ENCODE measurements at places on chromosomes 12 and 14.

DNA sequence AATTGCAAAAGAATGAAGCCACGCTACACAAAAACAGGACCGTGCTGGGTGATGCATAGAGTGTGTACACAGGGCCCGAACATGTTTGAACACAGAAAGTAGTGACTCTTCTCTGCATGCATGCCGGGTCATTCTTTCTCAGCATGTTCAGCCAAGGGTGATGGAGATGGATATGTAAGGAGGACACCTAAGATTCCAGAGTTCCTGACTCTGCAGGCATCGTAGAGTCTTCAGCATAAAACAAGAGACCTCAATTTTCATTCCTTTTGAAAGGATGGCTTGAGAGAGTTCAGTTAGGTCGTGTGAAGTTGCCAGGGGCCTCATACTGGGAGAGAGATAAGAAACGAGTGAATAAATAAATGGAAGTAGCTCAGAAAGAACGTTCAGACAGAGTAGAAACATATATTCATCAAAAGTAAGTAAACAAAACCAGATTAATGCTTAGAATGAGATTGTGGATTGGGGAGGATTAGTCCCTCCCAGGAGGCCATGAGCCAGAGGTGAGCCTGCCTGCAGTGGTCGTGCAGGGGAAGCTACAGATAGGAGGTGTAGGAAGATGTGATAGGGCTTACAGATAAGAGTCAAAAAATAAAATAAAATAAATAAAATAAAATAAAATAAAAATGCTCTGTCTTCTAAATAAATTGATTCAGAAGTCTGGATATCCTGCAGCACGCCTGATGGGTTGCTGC is 27.6 kb upstream of the SEL1L start:
- no peak for DNase-seq

GRCh38 chr12:69457433-69457832 is 12.8 kb upstream of the FRS2 start:
- no peak for DNase-seq

GRCh38 chr14:68513838-68514607 is 278.8 kb downstream of the ZFP36L1 start:
- DNase-seq: no peak

GRCh38 chr12:25965682-25966081 is 7.2 kb downstream of the RASSF8 start:
- no peak for DNase-seq

DNA sequence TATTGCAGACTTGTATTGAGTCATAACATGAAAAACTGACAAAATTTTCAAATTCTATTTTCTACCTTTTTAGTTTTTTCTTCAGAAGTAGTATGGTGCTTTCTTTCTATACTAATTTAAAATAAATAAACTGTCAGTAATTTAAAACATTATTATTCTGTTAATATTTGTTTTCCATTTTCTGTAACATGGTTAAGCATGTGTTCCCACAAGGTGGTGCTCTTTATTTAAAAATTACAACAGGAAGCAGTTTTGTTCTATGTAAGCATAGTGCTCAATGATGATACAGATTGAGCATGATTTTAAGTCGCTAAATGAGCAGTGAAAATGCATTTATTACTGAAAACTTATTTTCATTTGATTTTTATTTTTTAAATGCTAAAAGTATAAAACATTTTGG is 114.6 kb downstream of the PPFIA2 start:
- DNase-seq: peak; percentile 41

DNA sequence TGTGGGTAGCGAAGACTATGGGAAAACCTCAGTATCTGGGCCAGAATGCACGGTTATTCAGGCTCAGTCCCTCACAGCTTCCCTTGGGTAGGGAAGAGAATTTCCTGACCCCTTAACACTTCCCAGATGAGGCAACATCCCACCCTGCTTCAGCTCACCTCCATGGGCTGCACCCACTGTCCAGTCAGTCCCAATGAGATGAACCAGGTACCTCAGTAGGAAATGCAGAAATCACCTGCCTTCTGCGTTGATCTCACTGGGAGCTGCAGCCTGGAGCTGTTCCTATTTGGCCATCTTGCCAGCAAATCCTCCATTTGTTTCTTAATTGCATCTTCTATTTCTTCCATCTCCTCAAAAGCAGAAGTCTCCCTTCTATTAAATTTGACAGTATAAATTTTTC is 104.4 kb downstream of the FOXA1 start:
- no peak for DNase-seq

GRCh38 chr14:89866458-89866857 is 88.1 kb downstream of the EFCAB11 start:
- no peak for DNase-seq

GRCh38 chr12:18146363-18146762 is 56.4 kb upstream of the RERGL start:
- no peak for DNase-seq

DNA sequence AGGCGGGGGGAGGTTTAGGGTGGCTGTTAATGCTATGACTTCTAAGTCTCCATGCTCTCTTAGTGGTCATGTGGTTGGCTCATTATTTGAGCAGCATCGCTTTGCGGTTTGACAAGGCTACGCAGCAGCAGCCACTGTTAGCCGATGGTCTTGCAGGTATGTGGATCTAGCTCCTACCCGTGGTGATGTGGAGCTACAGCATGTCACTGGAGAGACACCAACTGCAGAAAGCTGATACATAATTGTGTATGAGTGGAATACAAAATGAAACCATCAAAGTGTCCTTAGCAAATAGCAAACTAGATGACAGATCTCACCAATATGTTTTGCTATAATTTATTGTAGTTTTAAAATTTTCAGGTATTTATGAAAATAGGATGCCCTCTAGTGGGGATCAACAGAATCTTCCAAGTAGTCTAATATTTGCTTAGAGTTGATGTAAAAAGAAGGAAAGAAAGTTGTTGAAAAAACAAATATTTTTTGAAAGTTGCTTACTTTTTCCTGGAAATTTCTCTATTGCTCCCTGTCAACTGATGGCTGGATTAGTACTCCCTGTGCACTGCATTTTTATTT is 94.9 kb downstream of the NAV3 start:
- peak; percentile 92 for DNase-seq

GRCh38 chr12:104355630-104356029 is 52.1 kb downstream of the EID3 start:
- no peak for DNase-seq

GRCh38 chr12:19972325-19973288 is 395.7 kb upstream of the PDE3A start:
- no peak for DNase-seq

GRCh38 chr12:47234576-47235141 is 154.9 kb upstream of the AMIGO2 start:
- no peak for DNase-seq

DNA sequence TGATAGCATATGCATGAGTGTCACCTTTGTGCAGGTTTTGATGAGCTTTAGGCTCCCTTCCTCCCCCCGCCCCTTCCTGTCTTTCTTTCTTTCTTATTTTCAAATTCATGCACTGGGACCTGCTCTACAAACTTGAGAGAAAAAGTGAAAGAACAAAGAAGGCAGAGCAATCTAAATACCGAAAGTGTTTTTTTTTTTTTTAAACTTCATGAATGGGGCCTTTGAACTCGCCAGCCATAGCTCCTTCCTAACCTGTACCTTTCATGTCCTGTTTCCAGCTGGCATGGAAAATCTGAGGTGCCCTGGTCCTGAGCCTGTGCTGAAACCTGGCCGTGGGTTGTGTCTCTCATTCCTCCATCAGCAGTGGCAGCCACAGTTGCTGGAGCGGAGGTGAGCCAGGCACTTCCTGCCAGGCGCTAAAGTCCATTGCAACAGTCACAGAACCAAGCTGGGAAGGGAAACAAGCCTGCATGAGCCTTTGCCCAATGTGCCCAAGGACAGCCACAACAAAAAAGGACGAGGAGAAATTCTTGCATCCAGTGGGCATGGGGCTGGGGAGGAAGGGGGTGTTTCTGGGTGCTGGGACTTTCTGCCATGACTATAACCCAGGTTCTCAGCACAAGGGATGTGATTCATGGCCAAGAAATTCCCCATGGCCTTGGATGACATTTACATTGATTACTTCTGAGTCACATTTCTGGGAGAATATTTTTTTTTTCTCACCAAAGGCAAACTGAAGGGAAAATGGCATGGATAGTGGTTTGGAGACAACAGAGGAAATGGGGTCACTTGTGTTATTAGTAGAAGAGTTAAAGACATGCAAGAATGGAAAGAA is 102.7 kb downstream of the TMEM30B start:
- DNase-seq: peak; percentile 95

DNA sequence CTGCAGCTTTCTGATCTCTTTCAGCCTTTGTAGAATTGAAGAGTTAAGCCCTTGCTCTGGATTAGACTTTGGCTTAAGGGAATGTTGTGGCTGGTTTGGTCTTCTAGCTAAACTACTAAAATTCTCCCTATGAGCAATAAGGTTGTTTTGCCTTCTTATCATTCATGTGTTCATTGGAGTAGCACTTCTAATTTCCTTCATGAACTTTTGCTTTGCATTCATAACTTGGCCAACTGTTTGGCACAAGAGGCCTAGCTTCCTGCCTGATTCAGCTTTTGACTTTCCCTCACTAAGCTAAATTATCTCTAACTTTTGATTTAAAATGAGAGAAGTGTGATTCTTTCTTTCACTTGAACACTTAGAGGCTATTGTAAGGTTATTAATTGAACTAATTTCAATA is 384.3 kb downstream of the RAD51B start:
- DNase-seq: peak; percentile 63

- no peak for DNase-seq
Measured at GRCh38 chr12:132485619-132486018, 4.3 kb upstream of the FBRSL1 start.

DNA sequence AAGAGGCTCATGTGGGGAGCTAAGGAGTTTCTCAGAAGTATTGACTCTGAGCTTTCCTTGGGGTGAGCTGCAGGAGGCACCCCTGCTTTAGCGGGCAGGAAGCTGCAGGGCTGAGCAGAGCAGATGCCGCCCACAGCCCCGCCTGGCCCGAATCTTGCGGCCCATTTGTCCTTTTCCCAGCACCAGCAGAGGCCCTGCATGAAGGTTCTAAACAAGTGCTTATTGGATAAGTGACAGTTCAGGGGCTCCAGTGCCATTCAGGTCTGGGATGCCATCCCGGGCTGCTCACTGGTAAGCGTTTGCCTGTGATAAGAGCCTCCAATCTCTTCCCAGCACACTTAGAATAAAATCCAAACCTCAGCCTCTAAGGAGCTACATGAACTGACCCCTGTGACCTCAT is 11.4 kb downstream of the RILPL1 start:
- no peak for DNase-seq

- DNase-seq: no peak
Measured at GRCh38 chr12:120865098-120865497, 39.1 kb downstream of the SPPL3 start.

DNA sequence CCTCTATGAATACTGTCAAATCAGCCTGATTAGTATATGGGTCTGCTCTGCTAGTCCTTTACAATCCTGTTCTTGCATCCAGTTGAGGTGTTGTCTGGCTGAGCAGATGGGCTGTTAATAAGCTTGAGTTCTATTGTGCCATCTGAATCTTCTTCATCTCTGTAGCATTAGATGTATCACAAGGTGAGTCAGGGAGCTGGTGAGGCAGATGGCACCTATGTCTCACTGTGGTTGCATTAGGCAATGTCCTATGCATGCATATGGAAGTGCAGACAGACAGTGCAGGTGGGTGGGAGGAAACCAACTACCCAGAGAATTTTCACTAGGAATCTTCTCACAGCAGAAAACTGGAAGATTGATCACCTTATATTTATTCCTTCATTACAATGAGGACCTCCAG is 165.7 kb upstream of the STXBP6 start:
- DNase-seq: no peak

GRCh38 chr12:109387425-109388166 is 39.9 kb downstream of the MYO1H start:
- DNase-seq: peak; percentile 16

DNA sequence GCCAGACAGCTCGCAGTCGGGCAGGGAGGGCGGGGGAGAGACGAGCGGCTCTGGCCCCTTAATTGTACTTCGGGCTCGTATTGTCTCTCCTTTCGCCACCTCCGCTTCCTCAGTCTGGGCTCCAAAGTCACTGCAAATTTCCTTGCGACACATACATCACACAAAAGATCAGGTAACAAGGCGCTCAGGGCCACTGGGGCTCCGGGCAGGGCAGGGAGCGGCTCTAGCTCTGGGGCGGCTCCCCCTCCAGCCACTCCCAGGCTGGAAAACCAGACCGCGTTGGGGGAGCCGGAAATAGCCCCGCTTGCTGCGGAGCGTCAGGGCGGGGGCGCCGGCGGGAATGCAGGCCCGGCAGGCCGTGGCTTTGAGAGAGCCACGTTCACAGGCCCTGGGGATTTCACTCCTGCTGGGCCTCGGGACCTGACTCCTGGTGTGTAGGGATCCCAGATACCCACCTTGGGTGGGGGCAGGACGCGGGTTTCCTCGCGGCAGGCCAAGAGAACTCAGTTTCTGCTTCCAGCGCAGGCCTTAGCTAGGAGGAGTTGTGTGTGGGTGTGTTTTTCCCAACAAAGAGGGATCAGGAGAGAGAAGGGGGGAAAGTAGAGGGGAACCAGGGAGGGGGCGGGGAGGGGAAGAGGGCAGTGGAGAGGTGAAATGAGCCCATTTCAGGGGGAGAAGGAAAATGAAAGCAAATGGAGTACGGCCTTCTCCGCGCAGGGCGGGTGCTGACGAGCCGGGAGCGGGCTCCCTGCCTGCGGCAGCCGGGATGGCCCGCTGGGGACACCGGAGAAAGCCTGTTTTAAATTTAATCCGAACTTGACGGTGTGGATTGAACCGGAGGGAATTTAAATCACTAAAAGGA is 4.4 kb upstream of the HOXC9 start:
- DNase-seq: no peak

DNA sequence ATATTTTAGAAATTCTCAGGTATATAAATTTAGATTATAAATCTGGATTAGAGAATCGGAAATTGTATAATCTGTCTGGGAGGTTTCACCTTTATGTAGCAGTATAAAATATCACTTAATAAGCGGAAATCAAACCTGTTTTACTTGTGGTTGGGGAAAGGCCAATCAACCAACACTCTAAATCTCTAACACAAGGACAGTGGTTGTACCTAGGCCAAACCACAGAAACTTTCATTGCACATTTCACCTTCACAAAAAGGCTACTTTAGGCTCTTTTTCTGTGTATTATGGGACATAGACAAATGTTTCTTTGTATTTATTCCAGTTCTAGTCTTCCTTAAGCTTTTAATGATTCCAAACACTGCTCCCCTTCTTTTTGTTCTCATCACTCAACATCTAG is 19.8 kb downstream of the ERH start:
- DNase-seq: no peak

- no peak for DNase-seq
Measured at GRCh38 chr12:108589840-108590229, 8.0 kb downstream of the TMEM119 start.

DNA sequence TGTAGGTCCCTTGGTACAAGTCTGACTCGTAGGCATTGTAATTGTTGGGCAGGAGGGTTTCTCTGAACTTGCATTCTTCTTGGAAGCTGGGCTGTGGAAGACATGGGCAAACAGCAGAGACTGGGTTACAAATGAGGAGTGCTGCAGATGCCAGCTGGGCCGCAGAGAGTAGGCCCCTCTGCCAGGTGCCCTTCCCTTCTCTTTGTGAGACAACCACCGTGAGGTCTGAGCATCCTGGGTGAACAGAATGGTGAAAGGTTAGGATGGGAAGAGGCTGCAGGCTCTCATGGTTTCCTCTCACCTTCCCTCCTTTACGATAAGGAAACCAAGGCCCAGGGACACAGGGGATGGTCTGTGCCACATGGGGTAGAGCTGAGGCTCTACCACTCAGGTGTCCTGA is 11.3 kb downstream of the FGF6 start:
- no peak for DNase-seq
